Fibroblast of the aortic adventitia (primary cell): ENCODE measurements at places on chromosomes 4 and X.

DNA sequence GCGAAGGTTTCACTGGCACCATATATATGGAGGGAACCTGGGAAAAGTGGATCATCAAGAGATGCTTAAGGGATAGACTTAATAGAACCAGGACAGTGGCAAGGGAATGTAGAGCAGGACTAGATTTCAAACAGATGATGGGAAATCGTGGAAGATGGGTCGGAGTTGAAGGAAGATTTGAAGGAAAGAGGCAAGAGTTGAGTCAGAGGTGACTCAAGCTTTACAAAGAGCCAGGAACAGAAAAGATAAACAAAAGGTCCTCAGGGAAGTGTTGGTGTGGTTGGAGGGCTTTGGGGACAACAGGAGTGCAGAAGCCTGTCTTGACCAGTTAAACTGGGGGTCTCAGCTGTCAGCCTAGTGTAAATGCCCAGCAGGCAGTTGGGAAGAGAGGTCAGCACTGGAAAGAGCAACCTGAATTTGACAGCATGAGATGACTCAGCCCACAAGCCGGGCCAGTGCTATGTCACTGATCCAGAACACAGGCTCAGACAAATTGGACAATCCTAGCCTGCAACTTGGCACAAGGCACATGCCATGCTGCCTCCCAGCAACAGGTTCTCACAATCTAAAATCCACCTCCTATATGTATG lies 230.5 kb downstream of the IDS start:
- DNase-seq = peak; percentile 2

DNA sequence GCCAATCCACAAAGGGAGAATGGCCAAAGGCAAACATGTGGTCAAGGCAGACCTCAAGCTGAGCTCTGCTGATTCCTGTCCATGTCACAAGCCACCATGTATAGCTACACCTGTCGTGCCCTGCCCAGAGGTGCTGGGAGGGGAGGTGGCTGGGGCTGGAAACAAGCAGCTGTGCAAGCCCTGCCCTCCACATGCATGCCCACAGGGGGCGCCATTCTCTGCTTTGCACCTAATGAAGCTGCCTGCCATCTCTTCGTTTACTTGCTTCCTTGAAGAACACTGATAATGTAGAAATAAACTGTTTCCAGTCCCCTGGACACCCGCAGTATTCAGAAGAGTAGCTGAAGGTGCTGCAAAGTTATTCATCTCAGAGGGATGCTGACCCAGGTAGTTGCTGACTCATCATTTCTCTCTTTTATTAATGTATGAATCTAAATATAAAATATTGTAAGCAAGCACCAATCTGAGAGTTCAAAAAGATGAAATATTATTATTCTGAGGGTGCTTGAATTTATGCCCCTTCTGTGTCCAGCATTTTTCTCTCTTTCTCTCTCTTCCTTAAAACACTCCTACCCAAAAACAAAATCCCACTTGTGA lies 278.6 kb downstream of the ADGRA3 start:
- peak; percentile 25 for DNase-seq

DNA sequence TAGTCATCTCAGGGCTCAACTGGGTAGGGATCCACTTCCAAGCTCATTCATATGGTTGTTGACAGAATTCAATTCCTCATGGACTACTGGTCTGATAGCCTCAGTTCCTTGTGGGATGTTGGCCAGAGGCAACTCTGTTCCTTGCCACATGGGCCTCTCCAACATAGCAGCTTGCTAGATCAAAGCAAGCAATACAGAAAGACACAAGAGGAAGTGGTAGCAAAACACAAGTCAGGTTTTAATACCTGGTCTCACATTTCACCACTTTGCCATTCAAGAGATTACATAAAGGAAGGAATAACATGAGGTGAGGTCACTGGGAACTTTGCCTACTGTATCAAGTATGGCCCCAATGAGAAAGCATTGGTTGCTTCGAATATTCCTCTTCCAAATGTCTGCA lies 79.2 kb downstream of the PRSS12 start:
- no peak for DNase-seq

GRCh38 chr4:171644430-171645057 lies 168.7 kb upstream of the GALNTL6 start:
- DNase-seq = no peak

DNA sequence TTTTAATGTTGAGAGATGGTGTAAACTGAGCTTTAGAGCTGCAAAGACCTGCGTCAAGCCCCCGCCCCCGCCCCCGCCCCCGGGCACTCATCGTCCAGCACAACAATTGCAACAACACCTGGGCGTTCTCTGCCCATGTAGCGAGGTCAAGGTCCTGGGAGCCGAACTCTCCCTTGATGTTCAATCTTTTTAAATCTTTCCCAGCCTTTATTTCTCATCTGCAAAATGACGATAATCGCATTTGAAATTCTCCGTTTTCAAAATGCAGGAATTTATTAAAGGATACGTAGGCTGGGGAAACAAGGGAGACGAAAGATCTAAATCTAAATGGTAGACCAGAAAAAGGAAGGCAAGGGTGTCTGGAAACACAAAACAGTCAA lies 648 bp upstream of the MSMO1 start:
- DNase-seq = no peak

GRCh38 chr4:13535708-13536361 lies 8.5 kb downstream of the NKX3-2 start:
- DNase-seq = no peak

- DNase-seq = peak; percentile 78
Measured at GRCh38 chr4:151921811-151922210, 161.0 kb upstream of the GATB start.

DNA sequence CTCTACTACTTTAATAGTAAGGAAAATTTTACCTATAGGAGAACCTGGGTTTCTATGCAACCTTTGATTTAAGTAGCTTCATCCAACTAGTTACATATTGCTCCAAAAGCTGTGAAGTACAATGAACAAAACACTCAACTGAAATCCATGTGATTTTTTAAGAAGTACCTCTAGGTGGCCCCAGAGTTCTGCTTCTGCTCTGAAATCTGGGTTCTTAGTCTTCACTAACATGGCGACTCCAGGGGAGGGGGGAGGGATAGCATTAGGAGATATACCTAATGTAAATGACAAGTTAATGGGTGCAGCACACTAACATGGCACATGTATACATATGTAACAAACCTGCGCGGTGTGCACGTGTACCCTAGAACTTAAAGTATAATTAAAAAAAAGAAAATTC lies 73.4 kb upstream of the MAGEB2 start:
- peak; percentile 28 for DNase-seq

GRCh38 chrX:116379854-116380253 lies 56.6 kb upstream of the SLC6A14 start:
- peak; percentile 89 for DNase-seq

GRCh38 chr4:54120518-54120917 lies 20.6 kb downstream of the GSX2 start:
- no peak for DNase-seq

- peak; percentile 61 for DNase-seq
Measured at GRCh38 chr4:105807496-105807895, 87.8 kb upstream of the NPNT start.

- DNase-seq = no peak
Measured at GRCh38 chr4:113008716-113009115, 40.7 kb upstream of the ANK2 start.

DNA sequence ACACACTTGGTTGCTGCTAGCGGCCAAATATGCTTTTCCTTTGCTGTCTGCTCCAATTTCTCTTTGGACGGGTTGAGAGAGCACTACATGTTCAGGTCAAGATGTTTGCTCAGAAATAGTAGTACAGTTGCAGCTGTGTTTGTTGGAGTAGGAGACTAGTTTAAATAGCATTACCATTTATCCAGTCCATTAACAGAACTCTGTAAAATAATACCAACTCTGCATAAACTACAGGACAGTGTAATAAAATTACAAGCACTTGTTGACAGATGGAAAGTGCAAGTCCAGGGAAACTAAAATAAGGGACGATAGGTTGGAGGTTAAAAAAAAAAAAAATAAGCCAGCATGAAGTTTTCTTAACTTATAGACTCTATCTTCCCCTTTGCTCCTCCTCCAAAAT lies 20.2 kb downstream of the SLIT2 start:
- DNase-seq = no peak

DNA sequence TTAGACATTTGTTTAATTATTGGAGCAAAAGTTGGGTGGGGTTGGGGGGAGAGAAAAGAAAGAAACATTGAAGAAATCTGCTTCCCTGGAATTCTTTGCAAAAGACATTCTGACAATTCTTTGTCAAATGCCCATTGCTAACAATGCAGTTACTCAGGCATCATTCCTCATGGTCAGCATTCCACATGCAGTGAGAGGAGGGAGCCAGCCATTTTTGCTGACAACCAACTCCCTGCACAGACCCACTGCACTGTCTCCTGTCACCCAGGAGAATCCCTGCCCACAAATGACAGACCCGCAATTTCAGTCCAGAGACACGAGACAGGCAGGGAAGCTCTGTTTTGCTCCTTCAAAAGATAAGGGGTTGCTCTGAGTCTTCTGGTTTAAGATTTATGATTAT lies 985.1 kb upstream of the SLIT2 start:
- DNase-seq = no peak

DNA sequence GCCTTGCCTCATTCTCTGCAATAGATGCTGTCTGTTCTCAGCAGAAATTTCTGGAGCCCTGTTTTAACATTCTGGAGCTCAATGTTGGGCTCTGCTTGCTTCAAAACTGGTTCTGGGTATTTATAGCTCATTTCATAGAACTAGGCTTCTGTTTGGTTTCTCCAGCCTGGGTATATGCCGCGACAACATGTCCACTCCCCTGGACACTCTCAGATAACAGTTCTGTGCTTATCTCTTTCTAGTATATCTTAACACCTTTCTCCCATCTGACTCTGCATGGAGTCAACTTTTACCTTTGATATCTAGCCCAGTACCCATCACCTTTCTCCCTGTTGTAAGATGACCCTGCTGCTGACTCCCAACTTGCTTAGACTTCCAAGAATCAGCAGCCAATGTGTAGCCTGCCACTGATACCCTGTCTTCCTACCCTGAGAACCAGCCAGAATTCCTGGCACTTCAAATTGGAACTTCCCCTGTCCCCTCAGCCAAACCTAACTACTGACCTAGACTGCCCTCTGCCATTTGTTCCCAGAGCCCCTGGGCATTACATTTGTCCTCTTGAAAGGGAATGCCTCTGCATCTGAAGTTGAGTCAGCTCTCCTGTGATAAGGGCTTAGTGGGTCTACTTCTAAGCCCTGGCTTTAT lies 20.6 kb downstream of the PAGE1 start:
- DNase-seq = no peak

DNA sequence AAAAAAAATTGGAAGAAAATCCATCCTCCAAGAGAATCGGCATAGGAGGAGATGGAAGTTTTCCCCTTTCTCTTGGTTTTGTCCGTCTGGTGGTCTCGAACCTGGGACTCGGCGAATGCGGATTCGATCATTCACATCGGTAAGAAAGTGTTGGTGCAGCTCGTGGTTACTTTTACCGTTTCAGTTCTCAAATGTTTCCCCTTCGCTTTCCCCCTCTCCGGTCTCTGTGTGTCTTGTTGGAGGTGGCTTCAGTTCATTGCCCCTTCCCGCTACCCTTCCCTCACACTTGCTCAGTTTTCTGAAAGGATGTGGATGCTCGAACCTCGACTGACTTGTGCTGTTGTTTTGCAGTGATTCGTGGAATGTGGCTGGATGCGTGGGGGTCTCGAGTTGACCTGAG lies 840 bp downstream of the GRID2 start:
- DNase-seq = no peak

- peak; percentile 69 for DNase-seq
Measured at GRCh38 chr4:47926667-47927258, 12.4 kb upstream of the NFXL1 start.

DNA sequence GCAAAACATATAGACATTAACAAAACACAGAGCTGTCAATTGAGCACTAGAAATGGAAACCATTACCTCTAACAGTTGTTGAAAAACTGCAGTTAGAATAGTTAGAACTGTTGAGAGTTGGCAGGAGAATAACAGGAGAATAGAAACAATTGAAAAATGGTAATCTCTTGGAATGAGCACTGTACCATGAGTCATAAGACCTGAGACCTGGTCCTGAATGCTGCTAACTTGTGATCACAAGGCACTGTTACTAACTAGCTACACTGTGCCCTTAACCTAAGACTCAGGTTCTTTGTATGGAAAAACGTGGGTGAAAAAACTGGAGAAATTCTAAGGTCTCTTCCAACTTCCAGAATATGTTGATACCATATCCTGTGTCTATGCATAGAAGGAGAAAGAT lies 29.3 kb downstream of the FAM114A1 start:
- peak; percentile 64 for DNase-seq

DNA sequence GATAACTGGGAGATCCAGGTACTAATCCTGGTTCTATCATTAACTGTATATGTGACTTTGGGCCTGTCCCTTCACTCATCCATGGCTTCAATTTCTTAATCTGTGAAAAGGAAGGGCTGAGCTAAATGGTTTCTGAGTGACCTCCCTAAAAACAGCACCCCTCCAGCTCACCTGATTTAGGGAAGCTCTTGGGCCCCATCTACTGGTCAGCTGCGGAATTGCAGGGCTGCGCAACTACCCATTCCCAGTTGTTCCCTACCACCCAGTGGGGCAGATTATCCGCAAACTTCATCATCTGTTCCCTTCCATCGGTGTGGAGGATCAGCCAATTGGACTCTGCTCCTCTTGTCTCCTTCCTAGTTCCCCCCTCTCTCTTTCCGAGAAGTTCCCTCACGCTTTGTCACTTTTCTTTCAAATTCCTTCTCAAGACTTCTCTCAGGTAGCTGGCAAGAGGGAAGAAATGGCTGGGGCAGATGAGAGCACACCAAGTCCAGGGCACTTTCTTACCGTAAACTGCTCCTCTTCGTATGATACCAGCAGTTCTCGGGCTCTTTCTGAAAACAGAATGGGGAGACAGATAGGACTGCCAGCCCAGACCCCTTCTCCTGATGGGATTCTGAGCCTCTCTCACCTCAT lies 5.8 kb downstream of the LAS1L start:
- peak; percentile 32 for DNase-seq

DNA sequence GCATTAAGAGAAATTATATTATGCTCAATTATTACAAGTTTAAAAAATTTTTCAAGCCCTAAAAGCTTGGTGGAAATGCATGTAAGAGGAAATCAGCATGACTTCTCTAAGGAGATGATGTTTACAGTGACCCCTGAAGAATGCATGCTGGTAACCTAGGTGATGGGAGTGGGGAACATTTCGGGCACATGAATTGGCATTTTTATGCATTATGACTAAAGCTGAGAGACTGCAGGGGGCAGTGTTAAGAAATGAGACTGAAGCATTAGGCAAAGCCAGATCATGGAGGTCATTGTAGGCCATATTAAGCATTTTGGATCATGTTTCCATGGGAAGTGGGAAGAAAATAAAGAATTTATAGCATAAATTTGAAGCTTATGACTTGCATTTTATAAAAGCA lies 421.3 kb downstream of the FAT4 start:
- peak; percentile 27 for DNase-seq

- DNase-seq = peak; percentile 84
Measured at GRCh38 chr4:24763631-24764297, 31.6 kb upstream of the SOD3 start.
